ENCODE measurements at places on chromosomes 12 and 14.

- no peak for DNase-seq
These were observed 74.3 kb upstream of the SRSF5 start for GRCh38 chr14:69692594-69692993.

DNA sequence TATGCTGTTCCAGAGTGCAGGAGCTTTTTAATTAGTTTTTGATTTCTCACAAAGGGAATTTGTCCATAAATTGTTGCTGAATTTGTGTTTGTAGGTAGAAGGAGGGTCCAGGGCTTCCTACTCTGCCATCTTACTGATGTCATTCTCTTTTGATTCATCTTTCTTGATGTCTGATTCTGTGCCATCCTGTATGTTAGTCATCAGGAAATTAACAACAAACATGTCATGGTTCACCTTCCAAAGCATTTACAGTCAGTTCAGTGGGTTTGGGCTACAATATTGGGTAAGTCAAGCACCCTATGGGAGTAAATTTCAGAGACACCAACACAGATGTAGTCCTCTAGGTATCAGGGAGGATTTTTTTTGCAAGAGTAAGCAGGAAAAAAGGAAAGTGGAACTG lies 135.2 kb upstream of the SLC38A2 start:
- DNase-seq = no peak

- no peak for DNase-seq
These were observed 100.2 kb upstream of the ALX1 start for GRCh38 chr12:85179680-85180270.

GRCh38 chr14:59020382-59020781 lies 168.1 kb upstream of the DAAM1 start:
- DNase-seq = no peak

DNA sequence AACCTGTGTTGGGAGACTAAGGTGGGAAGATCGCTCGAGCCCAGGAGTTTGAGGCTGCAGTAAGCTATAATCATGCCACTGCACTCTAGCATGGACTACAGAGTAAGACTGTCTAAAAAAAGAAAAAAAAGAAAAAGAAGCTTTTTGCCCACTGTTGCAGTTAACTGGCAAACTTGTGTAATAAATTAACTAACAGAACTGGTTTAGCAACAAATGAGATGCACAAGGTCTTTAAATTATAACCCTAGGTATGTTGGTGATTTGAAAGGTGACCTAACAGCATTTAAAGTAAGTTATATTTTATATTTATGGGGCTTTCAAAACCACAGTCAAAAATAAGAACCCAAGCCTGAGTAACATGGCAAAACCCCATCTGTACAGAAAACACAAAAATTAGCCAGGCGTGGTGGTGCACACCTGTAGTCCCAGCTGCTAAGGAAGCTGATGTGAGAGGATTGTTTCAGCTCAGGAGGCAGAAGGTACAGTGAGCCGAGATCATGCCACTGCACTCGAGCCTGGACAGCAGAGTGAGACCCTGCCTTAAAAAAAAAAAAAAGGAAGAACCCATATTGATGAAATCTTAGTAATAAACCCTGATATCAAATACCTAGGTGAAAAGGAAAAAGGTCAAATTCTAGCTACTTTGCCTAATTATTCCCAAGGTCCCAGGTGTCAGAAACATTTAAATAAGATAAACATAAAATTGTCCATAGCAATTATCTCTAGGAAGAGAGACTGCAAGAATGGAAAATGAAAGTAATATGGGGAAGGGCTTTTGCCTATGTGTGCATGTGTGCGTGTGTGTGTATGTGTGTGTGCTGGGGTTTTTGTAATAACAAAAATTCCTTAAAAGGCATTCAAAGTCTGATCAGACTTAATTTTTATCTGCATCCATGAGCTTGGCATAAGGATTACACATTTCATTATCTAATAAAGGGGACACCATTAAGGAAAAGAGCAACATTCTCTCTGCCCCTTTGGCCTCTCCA lies 15.4 kb downstream of the SYNE2 start:
- no peak for DNase-seq

DNA sequence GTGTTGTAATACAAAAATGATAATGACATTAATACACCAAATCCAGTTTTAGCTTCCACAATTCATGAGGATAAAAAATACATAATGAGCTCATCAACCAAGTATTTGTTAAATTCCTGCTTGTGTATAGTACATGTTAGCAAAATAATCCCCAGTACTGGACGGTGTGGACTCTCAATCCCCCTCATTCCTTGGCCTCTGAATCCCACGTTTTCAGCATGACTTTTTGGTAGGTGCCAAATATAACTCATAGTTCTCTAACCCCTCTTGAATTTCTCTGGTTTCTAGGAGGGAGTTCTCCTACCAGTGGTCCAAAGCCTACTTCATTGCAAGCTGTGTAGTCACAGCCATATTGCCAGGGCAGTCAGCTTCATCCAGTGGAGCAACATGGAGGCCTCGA lies 41.4 kb upstream of the EPS8 start:
- DNase-seq = no peak

- DNase-seq = no peak
These were observed 178.9 kb downstream of the KLHL28 start for GRCh38 chr14:44782775-44783238.

GRCh38 chr12:11787933-11788849 lies 138.7 kb downstream of the ETV6 start:
- DNase-seq = no peak

DNA sequence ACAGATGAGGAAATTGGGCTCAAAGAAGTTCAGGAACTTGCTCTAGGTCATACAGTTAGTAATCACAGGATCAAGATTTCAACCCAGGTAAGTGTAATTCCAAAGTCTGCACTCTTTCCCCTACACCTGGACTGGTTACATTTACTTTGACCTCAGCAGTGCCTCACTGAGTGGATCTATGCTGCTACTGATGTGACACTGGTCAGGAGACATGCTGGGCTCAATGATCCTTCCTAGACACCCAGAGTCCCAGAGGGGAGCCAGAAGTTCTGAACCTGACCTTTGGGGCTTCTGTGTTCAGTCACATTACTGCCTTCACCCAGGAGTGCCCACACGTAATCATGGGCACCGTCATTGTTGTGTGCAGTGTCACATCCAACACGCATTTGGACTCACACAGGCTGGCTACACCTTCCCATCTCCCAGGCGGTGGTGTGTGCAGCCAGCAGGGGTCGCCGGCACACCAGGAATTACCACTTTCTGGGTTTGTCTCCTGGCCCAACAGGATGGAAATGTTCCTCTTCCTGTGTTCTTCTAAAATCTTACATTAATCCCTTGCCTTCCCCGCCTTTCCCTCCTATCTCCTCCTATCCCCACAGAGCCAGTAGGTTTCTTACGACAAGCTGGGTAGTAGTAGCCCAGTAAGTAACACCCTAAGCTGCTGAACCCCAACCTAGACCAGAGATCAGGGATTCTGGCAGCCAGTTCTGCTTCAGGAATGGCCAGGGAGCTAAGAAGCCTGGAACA lies 25.6 kb downstream of the CALCOCO1 start:
- peak; percentile 66 for DNase-seq

- DNase-seq = no peak
These were observed 11.2 kb upstream of the PRPH start for GRCh38 chr12:49283541-49284429.

GRCh38 chr12:110002676-110003515 lies 3.7 kb downstream of the ANKRD13A start:
- DNase-seq = no peak

GRCh38 chr12:48810903-48811431 lies 7.3 kb upstream of the CACNB3 start:
- DNase-seq = no peak

DNA sequence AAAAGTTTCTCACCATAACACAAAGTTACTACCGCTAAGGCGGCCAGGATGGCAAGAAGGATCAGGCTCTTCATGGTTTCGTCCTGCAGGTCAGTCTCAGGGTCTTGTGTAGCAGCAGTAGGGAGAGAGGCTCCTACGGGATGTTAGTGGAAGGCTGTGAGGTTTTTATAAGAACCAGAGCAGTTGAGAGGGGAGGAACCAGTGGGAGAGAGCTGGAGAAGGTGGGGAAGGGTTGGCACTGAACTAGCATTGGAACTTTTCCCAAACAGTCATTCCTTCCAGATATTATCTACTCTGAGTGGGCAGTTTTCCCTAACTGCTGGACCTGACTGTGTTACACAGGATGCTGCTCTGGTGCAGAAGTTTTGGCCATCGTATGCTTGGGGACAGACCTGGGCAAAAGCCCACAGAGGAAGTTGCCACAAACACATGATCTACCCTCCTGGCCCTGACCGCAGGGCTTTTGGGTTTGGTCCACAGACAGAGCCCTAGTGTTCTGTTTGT lies at the start of gene MGP:
MGP (minus strand) TSS at position 137 of the 504 bp plus-strand sequence; CDS start at position 74, 63 bp downstream.
- DNase-seq = no peak

GRCh38 chr12:70240673-70241072 lies 2.6 kb upstream of the CNOT2 start:
- DNase-seq = no peak

DNA sequence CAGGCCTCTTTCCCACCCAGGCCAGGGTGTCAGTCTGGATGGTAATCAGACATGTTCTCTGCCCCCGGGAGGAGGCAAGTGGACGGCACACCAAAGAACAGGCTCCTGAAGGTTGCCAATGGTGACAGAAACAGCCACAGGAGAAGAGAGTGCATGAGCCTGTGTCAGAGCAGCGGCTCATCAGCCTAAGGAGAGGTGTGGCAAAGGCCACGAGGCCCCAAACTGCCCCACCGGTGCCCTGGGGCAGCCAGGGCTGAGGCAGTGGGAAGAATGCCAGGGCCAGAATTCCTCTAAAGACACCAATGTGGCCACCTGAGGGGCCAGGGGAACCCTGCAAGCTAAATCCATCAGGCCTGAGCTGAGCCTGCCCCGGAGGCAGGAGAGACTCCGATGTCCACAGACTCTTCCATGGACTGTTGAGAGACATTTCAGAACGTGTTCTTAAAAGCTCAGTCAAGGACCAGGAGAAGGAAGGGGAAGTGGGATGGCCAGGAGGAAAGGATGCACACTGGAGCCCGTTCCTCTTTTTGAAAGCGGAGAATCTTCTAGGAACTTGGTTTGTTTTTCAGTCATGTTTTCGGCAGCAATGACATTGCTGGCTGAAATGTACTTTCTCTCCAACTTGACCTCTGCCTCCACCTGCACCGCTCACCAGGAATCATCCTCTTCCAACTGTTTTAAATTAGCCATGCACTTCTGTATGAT lies 176.3 kb upstream of the FKBP4 start:
- no peak for DNase-seq

DNA sequence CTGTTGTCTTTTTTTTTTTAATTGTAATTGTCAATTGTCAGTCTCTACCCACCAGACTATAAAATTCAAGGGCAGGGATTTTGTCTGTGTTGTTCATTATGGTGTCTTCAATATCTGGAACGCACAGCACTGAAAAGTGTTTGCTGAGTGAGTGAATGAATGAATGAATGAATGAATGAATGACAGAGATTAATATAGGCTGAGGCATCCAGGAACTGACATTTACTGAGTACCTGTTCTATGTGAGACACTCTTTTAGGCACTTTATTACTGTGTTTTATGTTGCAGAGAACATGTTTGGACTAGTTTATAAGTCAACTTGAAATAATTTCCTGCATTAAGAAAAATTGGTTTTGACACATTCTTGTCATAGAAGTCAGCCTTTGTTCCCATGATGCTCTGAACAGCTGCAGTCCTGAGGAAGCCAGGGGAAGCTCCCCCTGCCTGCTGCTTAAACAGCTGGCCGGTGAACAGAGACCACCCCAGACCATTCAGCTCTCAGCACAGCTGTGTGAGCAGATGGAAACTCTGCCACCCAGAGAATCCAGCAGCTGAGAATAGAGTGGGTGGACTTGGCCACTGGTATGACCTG lies 160.7 kb upstream of the CCND2 start:
- no peak for DNase-seq

- no peak for DNase-seq
These were observed 75.9 kb downstream of the CCDC88C start for GRCh38 chr14:91341751-91342154.

- no peak for DNase-seq
These were observed 8.0 kb upstream of the RASSF8 start for GRCh38 chr12:25950329-25951115.

DNA sequence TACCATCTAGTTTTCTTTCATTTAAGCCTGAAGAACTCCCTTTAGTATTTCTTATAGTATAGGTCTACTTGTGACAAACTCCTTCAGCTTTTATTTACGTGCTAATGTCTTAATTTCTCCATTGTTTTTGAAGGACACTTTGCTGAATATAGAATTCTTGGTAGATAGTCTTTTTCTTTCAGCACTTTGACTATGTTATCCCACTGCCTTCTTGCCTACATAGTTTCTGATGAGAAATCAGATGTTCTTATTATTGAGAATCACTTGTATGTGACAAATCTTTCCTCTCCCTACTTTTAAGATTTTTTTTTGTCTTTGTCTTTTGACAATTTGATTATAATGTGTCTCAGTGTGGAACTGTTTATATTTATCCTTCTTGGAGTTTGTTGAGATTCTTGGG lies 5.1 kb upstream of the MIS18BP1 start:
- no peak for DNase-seq

DNA sequence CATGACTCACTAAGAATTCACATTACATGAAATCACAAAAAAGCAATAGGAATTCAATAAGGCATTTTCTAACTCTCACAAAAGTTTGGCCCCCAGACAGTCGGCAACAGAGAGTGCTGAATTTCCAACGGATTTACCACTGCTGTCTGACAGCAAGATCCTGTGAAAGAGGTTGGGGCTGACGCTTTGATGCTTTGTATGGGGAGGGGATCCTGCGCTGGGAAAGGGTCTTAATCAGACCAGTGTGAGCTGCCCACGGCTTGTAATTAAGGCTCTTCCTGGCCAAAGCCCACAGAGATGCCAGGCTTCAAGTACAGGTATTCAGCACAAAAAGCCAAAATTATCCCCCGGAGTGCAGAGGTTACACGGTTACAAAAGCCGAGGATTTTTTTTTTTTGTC lies 66.8 kb upstream of the TMCC3 start:
- no peak for DNase-seq

DNA sequence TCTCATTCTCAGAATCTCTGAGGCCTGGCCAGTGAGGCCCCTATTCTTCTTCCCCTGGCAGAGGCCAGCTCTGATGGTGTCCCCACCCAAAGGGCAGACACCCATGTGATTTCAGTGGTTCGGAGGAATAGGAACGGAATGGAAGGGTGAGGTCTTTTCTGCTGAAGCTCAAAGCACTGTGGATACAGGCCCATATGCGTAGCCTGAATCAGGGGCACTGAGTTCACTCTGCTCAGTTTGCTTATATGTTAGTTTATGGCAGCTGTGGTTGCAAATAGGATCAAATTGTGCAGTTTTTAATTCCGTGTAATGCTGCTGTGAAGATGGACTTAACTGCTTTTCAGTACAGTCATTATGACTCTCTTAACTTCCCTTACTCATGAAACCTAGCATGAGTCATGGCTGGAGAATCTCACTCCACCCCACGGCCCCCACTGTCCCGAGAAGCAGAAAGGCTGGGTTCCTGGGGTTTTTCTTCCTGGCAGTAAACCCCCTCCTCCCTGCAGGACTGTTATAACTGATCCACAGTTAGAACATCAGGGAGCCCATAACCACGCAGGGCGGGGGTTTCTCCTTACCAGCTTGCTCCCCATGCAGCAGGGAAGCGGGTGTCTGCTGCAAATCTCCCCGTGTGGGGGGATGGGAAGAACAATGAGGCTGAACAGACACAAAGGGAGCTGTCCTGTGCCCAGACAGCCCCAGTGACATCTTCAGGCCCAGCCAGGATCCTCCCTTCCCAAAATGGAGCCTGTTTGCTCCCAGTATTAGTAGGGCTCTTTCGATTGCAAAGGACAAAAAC lies 122.7 kb downstream of the SLC38A6 start:
- DNase-seq = no peak

Measured in T-helper 17 cell (primary cell).